Spleen (tissue), 13 donors: ENCODE measurements at places on chromosomes 16 and 17. TPM values are rescaled to one million over a fixed set of nuclear protein-coding genes. Genes with fewer than 3 reads are reported as not detected.

DNA sequence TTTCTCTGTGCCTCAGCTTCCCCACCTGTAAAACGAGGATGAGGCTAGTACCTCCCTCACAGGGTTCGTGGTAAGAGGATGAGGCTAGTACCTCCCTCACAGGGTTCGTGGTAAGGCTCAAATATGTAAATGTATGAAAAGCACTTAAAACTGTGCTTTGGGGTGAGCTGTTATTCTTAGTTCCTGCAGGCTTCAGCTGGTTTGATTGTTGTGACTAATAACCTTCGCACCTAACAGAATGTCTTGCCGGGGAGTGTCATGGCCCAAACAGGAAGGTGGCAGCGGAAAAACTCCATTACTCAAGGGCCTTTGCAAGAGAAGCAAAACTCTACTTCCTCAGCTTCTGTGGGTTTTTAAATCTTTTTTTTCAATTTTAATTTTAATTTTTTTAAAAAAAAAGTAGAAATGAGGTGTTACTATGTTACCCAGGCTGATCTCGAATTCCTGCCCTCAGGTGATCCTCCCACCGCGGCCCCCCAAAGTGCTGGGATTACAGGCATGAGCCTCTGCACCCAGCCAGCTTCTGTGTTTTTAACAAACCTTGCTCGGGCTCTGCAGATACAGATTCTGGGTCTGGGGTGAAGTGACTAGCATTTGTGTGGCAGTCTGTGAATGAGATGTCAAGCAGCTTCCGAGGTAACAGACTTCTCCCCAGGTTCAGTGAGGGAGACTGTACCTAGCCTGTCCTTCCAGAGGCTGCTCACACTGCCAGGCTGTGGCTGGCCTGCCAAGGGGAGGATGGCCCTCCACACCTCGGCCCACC lies 103.0 kb downstream of the RAB11FIP4 start:
- peak; percentile 84 for DNase-seq

DNA sequence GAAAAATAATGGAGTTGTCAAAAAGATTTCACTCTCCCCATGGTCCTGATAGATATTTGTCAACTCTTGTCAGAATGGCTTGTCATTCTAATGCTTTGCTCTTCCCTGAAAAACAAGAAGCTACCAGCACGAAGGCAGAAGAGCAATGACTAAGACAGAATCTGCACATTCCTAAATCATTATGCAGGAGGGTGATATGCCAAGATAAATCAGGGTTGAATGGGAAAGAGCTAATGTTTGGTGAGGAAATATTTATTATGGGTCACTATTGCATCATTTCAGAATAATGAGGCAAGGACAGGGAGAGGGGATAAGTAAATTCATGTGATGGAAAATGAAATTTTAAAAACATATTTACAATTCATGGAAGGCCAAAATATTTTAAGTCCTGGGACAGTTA lies 297.5 kb upstream of the XYLT1 start:
- DNase-seq, result no peak

DNA sequence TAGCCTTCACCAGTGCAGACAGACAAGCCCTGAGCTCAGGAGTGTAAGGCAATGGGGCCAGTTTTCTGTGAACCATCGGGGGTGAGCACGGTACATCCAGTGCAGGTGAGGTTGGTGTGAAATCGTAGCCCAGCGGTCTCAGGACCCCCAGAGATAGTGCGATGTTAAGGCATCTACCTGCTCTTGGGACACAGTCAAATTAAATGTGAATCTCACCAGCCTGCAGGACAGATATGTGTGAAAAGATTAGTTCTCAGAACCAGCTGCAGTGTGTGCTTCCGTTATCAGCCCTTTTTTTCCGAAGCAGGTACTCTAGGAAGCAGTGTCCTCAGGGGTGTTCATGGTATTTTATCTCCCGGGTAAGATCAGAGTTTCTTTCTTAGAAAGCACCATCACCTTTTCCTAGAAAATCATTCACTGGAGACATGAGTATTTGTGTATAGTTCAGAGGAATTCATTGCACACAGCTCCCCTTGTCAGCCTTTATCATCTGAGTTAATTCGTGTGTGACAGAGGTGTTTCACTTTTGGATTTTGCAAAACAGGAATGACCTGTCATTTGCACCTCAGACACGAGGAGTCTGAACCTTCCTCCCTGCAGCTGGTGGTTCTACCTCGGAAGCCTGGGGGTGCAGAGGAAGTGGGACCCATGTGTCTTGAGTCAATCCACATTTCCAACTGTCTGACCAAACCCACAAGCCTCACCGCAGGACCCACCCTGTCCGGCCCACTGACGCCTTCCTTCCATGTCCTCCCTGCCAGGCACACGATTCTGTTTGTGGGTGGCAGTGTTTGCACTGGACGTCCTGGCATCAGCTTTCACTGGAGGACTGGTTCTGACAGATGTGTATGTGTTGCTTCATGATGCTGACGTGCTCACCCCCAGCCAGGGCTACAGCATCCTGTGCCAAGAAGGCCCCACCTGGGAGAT lies 107.8 kb downstream of the CLEC16A start:
- DNase-seq, result no peak

SRP68 gene
- 26.8 TPM for polyA plus RNA-seq

- DNase-seq, result no peak
These were observed 743.5 kb downstream of the WWOX start for GRCh38 chr16:78842950-78843349.

USP32 gene
- 7.3 TPM for polyA plus RNA-seq
